ENCODE measurements at places on chromosomes 1 and 21. TPM values are rescaled to one million over a fixed set of nuclear protein-coding genes. Genes with fewer than 3 reads are reported as not detected.
A peak's percentile ranks its signal among the peaks of the same experiment; 100 is the strongest.

GRCh38 chr1:184664042-184664660 is 90.5 kb downstream of the EDEM3 start:
- DNase-seq = peak; percentile 83

DNA sequence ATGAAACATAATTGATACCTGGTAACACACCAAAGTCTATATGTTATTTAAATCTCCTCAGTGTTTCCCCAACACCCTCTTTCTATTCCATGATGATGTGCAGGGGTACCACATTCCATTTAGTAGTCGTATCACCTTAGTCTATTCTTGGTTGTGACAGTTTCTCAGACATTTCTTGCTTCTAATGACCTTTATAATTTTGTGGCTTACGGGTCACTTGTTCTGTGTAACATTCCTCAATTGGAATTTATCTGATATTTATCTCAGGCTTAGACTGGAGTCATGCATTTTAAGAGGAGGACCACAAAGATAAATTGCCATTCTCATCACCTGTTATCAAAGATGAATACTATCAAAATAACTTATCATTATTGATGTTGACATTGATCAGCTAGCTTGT is 679.6 kb downstream of the USP25 start:
- no peak for DNase-seq

- no peak for DNase-seq
Measured at GRCh38 chr1:238329671-238330070, 438.9 kb upstream of the ZP4 start.

DNA sequence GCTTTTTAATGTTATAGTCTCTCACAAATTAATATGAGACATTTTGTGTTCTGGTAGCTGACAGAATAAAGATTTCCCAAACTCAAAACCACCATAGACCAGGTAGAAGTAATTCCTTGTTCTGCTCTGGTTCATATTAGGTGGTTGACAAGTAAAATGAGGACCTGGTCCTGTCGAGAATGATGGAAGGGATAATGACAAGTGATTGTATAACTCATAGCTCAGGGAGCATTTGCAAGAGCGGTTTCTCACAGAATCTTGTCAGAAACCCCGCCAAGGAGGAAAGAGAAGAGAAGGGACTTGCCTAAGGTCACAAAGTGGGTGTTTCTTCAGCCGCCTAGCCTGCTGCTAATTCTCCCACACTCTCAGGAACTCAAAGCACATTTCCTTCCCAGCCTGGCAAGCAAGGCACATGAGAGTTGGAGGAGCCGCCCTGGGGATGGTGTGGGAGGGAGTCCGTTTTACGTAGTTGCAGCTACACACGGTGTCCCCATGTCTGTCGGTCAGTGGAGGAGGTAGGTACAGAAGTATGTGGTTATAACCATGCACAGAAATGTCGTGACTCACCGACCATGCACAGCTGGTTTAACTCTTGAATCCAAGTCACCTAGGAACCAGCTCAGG is 46.5 kb downstream of the SAMD13 start:
- no peak for DNase-seq

DNA sequence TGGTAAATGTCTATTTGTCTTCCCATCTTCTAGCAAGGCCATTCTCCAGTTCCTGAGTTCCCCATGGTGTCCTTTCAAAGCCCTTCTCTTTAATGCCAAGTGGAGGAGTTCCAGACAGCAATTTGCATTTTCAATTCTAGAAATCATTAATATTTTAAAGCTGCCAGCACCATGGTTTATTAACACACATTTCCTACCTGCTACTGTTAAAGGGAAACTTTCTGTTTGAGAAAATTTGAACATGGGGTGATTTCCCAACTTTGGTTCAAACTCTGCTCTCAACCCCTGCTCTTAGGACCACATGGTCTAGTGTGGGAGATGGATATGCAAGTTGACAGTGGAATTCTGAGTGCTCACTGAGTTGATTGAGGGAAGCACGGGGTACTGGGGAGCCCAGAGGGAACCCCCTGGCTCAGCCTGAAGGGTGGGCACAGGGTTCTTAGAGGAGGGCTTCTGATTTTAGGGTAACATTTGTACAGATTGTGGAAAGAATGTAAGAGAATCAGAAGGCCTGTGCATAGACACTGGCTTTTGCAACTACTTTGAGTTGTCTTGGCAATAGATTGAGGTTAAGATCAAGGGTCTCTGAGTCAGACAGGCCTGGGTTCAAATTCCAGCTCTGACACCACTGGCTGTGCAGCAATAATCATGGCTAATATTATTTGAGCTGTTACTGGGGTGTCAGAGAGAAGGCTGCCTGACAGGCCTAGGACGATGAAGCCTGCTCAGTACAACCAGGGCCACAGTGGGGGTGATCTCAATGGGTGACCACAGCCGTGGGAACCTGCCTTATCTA is 97.8 kb downstream of the BEND5 start:
- DNase-seq = no peak

Gene NSL1
- 35.5 TPM for total RNA-seq

Gene CAPN8
- 97.2 TPM for total RNA-seq

Measured in ureter (tissue), 1 donor.